HTR-8/SVneo (cell line): ENCODE measurements at places on chromosomes 3 and 15.

DNA sequence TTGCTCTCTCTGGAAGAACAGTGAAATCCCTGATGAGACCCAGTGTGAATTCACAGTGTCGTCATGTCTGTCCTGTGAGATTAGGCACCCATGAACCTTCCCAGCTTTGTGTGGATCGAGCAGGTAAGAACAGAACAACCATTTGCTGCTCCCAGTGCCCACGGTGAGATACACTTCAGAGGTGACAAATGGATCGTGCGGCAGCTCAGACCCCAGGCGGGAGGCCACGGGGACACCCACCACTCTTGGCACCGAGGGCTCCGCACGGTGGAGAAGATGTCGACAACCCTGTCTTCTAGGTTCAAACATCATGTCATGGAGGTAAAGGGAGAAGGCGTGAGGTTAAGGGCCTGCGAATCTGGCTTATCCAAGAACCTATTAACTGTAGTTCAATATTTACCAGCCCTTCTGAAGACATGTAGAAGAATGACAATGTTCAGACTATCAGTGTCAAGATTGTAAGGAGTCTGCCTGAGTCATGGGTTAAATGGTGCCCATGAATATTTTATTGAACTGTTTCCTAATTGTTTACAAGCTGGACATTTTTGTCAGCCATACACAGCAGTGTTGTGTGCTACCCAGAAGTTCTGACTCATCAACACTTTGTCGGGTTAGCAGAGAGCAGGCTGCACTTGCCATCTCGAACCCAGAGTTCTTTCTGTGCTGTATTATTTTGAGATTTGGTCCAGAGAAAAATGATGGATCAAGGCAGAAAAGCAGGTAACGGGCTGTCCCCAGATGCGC is 15.5 kb upstream of the PCSK6 start:
- no peak for DNase-seq

- DNase-seq: no peak
Observed at GRCh38 chr3:150075417-150075865, 104.7 kb upstream of the PFN2 start.

GRCh38 chr3:172869784-172870518 is 119.4 kb downstream of the ECT2 start:
- DNase-seq: no peak

GRCh38 chr15:40806672-40807027 is 239 bp upstream of the ZFYVE19 start:
- no peak for DNase-seq

- peak; percentile 30 for DNase-seq
Observed at GRCh38 chr15:69265347-69265955, 33.3 kb upstream of the PAQR5 start.
